ENCODE measurements at places on chromosomes 3 and 15.

DNA sequence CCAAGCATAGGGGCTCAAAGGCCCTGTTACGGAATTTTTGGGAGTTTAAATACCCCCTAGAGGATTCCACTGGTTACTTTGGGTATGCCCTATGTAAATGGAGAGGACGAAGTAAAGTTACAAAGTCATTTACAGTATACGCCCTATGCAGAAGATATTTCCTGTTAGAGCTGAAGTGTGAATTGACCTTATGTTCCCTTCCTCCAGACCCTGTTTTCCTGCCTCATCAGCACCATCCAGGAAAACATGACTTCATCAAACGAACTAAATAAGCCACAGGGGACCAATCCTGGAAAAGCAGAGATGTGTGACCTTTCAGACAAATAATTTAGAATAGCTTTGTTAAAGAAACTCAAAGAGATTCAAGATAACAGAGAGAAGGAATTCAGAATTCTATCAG lies 177.4 kb downstream of the SQOR start:
- DNase-seq, result no peak

DNA sequence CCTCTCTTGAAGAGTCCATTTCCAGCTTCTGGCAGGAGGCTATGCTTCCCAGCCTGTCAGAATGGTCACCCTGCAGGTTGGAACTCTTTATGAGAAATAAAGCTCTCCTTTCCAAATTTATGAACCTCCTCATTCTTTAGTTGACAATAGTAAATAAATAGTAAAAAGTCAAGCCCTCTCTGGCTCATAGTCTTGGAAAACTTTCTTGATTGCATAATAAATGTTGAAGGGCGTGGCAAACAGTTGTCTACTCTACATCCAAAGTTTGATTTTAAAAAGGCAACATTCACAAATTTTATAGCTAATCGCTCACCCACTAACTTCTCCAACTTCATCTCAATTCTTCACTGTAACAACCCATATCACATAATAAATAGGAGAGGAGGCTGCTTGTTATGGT lies 58.8 kb downstream of the MCF2L2 start:
- no peak for DNase-seq

GRCh38 chr3:184778426-184779332 lies 33.3 kb upstream of the VPS8 start:
- DNase-seq, result no peak

DNA sequence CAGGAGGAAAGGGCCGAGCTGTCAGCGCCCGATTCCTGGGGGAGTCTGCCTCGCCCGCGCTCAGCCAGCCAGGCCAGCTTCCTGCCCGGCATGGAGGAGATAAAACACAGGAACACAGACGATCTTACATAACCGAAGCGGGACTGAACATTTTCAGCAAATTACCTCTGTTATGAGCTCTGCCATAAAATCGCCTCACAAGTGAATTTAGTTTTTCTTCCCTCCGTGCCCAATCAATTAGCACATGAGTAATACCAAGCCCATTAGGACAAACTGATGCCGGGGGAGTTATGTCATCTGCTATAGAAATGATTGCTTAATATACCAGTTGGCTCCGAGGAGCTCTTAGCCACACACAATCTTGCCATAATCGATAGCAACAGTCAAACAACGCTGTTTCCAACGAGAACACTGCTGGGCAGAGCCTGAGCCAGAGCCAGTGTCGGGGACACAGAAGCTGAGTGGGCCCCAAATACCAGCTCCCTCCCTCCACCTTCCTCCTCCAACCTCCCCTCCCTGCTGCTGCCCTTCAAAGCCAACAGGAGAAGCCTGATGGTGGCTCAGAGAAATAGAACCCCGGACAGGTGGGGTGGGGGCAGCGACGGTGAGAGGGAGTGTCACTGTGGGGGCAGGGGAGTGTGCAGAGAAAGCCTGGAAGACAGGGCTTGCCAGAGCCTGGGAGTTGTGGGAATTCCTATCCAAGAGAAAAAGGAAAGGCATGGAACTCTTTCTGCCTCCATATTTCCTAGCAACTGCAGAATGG lies 279.4 kb upstream of the TLE3 start:
- peak; percentile 61 for DNase-seq

DNA sequence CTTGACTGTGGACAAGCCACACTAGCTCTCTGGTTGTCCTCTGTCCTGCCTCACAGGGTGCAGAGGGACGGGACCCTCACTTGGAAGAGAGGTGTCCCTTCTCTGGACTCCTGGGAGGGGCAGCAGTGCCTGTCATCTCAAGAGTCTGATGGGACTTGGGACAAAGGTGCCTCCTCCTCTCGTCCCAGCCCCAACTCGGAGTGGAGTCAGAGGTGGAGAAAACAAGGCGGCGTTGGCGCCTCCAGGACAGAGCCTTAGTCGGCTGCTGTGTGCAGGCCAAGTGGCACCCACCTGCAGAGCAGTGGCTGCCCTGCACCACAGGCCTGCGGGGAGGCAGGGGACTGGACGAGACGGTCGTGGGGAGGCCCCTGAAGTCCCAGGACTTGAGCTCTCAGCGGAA lies 9.4 kb upstream of the SEC13 start:
- DNase-seq, result no peak

DNA sequence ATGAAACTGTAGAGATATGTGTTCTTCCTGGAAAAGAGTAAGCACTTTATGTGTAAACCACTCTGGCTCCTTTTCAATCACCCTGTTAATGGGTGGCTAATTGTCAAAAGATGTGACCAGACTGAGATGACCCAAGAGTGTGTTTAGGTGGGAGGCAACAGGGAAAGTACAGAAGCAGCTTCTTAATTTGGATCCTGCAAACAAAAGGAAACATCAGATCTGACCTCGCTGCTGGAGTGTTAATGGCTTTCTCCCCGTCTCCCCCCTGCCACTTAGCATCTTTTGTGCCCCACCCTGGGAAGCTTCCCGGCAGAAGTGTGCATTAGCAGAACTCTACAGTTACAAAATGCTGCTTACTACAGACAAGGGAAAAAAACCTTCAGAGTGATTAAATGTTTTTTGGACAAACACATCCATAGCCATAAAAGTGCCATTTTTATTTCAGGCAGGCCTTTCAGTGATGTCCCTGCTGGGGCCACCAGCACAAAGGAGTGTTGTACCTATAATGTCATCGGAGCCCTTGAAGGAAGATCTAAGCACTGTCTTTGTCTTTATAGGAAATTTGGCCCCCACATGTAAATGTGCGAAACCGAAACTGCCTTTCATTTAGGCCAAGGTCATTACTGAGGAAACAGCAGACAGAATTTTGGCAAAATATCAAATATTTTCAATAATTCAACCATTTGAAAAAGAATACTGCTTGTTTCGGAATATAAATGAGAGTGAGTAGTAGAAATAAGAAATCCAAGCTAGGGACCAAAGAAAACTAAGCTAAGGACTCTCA lies 311.0 kb downstream of the WDR72 start:
- DNase-seq, result no peak

DNA sequence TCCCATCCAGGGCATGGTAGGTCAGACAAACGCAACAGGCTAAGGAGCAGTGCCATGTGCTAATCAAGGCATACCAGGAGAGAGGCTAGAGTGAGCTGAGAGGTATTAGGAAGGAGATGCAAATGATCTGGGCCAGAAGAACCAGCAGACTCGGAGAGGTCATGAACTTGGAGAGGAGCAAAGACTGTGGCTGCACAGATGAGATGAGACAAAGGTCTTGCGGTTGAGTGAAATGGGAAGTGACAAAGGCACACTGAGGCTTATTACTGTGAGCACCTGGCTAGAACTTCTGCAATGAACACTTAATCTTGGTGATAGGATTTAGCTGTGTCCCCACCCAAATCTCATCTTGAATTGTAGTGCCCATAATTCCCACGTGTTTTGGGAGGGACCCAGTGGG lies 380.2 kb downstream of the ULK4 start:
- DNase-seq, result no peak

DNA sequence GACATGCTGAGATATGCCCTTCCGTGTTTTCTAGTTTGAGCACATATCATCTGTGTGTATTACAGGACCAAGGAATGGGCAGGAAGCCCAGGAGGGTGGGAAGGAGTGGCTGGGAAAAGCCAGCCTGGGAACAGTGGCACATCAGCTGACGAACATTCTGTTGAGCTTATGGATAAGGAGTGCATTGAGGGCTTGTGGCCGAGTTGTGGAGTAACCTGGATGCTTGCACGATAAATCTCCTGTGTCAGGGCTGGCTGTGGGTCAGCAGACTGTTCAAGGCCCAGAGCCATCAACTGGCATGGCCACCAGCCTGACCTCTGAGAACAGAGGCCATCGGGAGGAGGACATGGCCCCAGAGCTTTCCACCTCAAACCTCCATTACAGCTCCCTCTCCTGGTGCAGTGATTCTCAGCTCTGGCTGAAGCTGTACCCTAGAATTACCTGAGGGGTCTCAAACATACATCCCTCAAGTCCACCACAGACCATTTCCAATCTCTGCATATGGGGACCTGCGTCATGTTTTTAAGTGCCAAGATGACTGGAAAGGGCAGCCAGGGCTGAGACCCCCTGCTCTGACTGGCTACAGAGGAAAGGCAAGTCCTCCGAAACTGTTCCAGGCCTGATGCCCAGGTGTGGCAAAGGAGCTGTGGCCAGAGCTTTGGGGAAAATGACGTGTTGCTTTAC lies 4.8 kb upstream of the VILL start:
- no peak for DNase-seq

DNA sequence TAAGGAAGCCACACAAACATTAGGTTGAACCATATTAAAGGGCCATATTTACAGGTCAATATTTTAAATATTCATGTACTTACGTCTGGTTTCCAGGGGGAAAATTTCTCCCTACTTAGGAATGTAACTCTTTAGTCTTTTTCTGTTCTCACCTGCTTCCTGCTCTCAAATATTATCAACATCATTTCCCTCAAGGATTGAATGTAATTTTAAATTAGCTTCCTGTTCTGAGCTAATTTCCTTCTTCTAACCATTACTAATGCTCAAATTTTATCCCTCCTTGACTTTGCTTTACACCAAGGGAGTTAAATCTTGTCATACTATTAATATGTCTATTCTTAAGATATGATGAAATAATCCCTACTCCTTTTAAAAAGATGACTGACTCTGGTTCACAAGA lies 103.4 kb upstream of the UBP1 start:
- DNase-seq, result no peak

GRCh38 chr15:65833501-65834205 lies 35.6 kb upstream of the RAB11A start:
- peak; percentile 56 for DNase-seq

- peak; percentile 27 for DNase-seq
Measured at GRCh38 chr3:108493862-108494261, 16.5 kb downstream of the MYH15 start.

DNA sequence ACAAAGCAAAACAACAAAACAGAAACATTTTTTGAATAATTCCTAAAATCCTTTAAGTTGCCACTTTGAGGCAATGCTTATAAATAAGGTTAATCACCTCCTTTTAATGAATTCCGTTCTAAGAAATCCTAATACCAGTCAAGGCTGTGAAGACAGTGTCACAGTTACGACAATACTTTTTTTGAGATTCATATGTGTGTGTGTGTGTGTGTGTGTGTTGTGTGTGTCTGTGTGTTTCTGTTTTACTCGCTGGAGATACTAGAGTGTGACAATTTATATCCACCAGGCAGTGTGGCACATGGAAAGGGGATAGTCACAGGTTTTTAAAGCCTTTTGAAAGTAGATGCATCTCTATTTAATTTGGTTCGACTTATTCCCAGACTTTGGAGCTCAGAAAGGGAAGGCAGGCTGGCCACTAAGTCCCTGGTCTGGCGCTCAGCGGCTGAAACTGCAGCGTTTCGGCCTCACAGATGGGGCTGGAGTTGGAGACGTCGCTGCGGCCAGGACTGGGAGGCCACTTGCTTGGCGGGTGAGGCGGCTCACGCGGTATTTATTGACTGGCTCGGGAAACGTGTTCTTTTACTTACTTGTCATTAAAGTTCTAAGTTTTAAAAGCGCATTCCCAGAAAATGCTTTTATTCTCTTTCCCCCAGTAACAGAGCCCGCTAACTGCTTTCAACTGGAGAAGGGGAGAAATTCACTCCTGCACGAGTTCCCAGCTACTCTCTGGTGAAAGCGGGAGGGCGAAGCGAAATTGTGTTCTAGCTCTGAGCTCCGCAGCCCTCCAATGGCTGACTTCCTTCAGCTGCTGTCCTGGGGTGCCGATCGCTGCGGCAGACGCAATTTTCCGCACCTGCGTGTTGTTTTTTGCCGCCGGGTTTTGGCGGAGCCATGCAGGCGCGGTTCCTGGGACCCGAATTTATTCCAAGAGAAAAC lies 13.7 kb downstream of the ZIC1 start:
- no peak for DNase-seq

GRCh38 chr3:113630956-113631542 lies 65.4 kb downstream of the USF3 start:
- DNase-seq, result peak; percentile 37

GRCh38 chr3:159189994-159190669 lies 388.3 kb downstream of the MFSD1 start:
- no peak for DNase-seq

- no peak for DNase-seq
Measured at GRCh38 chr15:54518156-54518882, 540.1 kb downstream of the UNC13C start.

DNA sequence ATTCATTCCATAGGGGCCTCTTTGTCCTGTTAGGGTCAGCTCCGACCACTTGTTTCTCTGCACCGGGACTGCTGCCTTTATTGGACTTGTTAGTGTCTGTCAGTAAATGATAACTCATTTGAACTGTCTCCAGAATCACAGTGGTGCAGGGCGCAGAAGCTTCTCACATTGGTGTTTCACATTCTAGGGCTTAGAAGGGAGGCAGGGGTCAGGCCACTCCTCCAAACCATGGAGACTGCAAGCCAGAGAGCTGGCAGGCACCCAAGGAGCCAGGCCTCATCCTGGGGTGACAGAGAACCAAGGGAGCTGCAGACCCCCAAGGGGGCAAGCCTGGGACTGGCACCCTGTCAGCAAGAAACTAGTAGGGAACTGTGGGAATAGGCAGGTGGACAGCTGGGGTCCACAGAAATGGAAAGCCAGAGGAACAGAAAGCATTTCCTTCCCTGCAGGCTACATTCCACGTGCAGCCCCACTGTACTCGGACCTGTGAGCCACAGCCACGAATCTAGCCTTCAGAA lies 49.1 kb downstream of the CCNL1 start:
- DNase-seq, result peak; percentile 51

DNA sequence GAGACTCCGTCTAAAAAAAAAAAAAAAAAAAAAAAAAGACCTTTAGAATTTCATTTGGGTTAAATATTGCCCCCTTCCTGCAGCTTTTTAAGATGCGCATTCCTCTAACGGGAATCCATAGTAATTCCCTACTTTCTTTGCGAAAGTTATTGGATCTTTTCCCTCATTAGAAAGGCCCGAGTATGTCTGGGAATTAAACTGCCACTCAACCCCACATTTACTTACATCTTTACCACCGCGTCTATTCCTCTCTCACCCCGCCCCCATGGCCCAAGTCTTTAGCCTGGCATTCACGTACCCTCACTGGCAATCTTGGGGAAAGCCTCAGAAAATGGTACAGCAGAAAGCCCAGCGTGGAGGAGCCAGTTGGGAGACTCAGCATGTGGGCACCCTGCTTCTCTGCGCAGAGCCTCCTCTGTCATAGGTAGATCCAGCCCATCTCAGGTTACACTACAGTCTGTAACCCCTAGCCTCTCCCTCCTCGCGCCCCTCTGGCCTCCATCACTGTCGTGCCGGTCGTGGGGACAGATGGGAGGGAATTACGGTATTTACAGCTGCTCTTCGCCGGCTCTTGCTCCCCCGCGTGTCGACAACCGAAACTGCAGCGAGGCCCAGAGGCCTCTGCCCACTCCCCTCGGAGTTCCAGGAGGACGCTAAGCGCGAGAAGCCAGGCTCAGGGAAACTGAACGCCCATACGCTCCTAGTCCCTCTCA lies 6.4 kb upstream of the ANKDD1A start:
- DNase-seq, result peak; percentile 86

GRCh38 chr15:73225358-73226015 lies 143.3 kb downstream of the HCN4 start:
- DNase-seq, result peak; percentile 8
